HAP-1 (cell line): ENCODE measurements at places on chromosomes 6 and 20.

DNA sequence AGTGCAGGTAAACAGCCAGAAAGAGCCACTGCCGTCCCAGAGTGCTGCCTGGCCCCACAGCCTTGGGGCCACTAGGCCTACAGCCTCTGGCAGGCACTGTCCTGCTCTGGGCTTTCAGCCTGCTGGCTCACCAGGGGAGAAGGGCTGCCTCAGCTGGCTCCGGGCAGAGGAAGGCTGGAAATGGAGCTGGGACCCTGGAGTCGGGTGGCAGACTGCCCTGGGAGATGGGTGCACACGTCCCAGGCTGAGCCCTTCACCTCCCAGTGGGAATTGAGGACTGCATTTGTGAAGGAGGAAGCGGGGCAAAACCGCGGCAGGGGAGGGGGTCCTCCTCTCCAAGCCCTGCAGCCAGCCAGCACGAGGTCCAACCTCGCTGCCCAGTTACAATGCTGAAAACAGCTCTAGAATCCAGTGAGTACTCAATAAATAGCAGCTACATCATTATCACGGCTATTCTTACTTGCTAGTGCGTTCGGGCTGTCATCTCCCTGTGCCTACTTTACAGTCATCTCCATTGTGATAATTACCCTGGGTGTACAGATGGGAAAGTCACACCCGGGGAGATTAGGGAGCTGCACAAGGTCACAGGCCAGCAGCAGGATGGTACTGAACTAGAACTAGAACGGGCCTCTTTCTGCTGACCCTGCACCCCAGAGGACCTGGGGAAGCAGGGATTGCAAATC is 13.1 kb downstream of the ACSS1 start:
- DNase-seq: no peak

DNA sequence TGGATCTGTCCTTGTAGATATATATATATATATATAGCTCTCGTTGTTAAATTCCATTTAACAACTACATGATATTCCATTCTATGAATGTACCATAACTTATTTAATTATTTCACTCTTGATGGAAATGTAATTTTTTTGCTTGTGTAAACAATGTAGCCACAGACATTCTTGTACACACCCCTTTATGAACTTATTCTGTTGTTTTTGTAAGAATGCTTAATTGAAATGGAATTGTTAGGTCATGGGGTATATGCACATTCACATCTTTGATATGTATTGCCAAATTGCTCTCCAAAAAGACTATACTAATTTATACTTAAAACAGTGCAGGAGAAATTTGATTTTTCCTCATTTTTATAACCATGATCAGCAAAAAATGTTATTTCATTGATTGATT is 67.2 kb downstream of the MAP3K4 start:
- DNase-seq: no peak

DNA sequence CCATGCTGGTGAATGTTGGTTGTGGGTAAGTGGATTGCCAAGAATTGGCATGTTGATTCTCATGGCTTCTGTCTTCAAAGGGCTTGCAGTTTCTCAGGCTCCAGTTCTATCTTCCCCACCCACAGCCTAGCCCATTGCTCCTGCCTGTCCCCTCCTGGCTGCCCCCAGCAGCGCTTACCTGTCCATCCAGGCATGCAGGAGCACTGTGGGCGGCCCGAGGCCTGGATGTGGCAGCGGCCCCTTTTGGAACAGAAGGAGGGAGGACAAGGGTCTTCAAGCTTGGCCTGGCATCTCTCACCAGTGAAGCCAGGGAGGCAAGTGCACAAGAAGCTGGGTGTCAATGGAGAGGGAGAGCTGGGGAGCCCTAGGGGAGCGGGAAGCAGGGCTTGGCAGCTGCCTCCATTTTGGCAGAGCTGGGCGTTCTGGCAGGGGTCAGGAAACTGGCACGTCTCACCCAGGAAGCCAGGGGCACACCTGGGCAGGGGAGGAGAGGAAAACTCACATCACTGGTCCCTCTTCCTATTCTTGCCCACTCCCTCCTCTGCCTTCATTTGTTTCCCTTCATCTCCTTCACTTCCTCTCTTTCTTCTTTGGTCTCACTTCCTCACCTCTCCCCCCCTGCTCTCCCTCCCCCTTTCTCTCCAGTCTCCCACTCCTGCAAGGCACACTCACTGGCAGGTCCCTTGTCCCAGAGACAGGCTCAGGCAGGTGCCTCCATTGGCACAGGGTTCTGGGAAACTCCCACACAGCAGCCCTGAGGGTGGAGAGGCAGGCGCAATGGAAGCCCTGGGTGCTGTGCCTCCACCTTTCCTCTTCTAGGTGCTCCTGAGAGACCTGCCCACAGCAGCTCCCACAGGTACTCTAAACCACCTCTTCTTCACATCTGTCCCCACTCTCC is 1.3 kb downstream of the NOTCH4 start:
- DNase-seq: no peak

- DNase-seq: no peak
Observed at GRCh38 chr6:126682440-126682839, 342.5 kb downstream of the CENPW start.

- DNase-seq: no peak
Observed at GRCh38 chr20:14478126-14478525, 140.7 kb upstream of the FLRT3 start.

- DNase-seq: no peak
Observed at GRCh38 chr6:41274256-41274655, 12.2 kb downstream of the TREM1 start.

GRCh38 chr20:61850457-61850856 is 215.2 kb downstream of the TAF4 start:
- no peak for DNase-seq

- DNase-seq: no peak
Observed at GRCh38 chr20:14193885-14194284, 143.5 kb downstream of the FLRT3 start.
